ENCODE measurements at places on chromosomes 12 and 14.
A peak's percentile ranks its signal among the peaks of the same experiment; 100 is the strongest.

GRCh38 chr12:6250343-6250742, 50.1 kb downstream of the CD9 start:
- no peak for DNase-seq

DNA sequence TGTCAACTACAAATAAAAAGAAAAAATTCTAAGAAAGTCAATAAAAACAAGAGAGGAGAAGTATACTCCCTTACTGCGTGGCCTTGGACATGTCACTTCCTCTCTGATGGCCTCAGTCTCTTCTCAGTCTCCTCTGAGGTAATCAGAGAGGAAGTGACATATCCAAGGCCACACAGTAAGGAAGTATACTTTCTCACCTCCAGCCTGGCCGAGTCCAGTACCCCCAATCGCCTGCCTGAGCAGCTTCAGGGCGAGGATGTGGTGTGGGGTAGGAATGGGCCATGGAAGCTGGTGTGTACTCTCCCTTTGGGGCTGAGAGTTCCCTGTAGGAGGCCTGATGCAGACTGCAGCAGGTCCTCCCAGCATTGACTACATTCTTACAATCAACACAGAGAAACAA, 15.8 kb downstream of the VDR start:
- DNase-seq, result no peak

DNA sequence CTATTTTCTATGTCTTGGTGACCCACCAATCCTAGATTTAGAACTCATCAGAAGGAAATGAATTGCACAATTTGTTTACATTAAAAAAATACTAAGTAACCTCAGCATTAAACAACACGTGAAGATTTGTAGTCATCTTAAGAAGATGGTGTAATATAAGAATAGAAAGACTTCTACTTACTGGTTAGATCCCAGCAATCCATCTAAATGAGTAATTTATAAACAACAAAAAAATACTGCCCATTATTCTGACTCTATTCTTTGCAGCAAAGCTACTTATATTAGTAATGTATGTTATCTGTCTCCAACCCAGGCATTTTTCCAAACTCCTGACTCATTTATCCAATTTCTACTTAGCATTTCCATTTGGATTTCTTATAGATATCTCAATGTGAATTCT, 67.8 kb downstream of the CD163L1 start:
- peak; percentile 72 for DNase-seq

DNA sequence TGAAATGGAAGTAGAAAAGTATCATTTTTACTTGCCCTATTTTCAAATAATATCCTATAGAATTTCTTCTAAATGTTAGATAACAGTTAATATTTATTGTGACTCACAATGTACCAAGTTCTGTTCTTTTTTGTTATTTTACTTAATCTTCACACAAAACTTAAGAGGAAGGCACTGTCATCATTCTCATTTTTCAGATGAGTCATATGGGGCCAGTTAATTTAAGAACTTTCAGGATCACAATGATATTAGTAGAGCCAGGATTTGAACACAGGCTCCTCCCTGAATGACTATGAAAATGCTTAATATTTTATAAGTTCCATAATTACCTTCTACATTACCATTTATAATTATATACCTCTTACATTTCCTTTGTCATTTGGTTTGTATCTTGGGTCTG, 10.4 kb upstream of the TMEM260 start:
- DNase-seq, result no peak

DNA sequence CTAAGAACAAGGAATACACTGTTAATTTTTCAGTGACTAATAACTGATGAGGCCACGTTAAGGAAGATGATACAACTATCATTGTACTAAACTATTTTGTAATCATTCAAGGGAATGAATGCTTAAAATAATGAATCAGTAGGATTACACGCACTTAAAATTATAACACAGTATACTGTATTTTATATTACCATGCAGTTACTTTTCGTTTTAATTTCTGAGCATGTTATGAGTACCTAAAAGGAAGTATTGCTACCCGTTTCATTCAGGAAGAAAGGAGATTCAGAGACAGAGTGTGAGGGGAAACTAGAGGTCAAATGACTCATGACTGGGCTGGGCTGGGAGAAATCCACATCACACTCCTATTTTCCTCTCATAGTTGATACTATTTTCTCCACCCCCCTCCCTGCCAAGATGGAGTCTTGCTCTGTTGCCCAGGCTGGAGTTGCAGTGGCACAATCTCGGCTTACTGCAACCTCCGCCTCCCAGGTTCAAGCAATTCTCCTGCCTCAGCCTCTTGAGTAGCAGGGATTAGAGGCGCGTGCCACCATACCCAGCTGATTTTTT, 202.0 kb downstream of the PPM1H start:
- peak; percentile 71 for DNase-seq

DNA sequence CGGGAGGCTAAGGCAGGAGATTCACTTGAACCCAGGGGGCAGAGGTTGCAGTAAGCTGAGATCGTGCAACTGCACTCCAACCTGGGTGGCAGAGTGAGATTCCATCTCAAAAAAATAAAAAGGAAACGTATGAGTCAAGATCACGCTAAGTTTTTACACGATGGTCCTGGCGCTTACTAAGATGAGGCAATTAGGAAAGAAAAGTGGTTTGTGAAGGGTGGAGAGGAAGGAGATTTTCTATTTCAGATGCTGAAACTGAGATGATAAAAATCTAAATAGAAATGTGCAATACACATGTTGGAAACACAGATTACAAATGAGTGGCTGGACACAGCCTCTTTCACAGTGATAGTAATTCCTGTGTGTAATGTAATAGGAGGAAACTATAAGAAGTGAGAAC, 63.2 kb downstream of the KDM5A start:
- no peak for DNase-seq

- DNase-seq, result no peak
Measured at GRCh38 chr12:48037267-48037915, 33.1 kb upstream of the COL2A1 start.

- DNase-seq, result no peak
Measured at GRCh38 chr12:26614011-26614616, 218.9 kb downstream of the ITPR2 start.

DNA sequence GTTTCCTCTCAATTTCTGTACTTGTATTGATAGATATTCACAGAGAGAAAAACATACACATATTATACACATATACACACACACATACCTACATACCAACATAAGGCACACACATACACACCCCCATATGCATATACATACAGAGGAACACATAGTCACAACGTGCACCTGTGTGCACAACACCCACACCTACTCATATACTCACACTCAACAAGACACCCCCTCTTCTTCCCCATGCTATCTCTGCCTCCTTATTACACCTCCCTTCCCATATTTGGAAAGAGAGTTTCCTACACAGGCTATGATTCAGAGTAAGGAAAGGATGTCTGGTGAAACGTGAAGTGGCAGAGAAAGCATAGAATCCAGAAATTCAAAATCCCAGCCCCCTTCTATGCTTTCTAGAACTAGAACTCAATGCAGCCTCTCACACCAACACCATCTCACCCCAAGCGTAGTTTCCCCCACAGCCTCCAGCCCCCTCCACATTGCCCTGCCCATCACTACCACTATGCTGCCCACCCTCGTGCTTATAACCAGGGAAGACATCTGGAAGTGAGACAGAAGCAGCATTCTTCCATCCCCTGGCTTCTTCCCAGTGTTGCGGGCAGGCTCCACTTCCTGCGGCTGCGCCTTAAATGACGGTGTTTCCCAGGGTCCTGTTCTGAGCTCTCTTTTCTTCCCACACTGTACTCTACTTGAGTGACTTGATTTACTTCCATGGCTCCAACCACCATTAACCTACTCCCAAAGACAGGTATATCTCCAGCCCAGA, 2.4 kb downstream of the RNASE8 start:
- DNase-seq, result no peak

GRCh38 chr12:89414322-89414721, 62.0 kb upstream of the DUSP6 start:
- DNase-seq, result no peak

- peak; percentile 92 for DNase-seq
Measured at GRCh38 chr14:96104469-96105057, 65.4 kb downstream of the C14orf132 start.

DNA sequence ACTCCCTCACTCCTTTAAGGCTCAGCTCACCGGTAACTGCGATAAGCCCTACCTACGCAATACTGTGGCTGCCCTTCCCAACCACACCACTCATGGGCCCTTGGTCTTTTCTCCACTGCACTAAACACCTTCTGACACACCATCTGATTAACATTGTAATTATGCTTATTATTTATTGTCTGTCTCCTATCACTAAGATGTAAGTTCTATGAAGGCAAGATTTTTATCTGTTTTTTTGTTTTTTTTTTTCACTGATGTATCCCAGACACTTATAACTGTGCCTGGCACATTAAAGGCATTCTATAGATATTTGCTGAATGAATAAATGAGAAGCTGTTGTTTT, 34.2 kb upstream of the PYGL start:
- no peak for DNase-seq

DNA sequence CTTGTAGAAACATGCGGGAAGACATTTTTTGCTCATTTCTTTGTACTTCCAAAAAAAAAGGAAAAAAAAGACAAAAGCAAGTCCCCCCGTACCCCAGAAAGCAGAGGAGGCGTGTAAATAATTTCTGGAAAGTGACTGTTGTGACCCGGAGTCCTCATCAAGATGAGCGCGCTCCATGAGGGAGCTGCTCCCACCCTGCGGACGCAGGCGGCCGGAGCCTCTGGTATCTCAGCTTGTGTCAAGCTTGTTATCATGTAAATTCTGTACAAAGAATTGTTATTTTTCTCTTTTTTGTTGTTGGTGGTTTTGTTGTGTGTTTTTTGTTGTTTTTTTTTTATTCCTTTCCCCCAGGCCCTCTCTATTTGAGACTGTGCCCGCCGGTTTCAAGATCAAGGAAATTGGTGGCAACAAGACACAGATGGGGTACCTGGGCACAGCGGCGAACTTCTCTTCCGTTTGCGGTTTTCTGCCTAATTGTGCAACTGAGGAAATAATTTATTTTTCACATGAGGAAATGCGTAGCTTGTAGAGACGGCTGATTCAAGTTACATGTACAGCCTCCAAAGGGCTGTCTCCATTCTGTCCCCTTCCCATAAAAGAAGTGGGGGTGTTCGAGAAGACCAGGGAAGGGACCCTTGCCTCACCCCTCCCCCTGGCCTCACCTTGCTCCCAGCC, 27.0 kb downstream of the HPD start:
- DNase-seq, result no peak

DNA sequence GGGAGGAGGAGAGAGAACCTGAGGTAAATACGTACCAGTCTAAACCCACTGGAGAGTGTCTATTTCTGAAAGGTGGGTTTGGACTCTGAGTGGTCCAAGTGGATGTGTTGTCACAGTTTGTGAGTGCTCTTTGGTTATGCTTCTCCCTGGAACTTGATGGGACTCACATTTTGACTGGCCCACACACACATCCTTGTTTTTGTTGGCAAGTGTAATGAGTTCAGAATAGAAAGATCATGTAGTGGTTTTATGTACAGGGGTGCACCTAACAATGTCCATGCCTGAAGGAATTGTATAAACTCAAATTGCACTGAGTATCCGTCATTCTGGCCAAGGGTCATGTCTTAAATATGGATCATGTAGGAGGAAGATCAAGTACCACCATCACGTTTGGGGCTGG, 4.8 kb downstream of the PPFIBP1 start:
- no peak for DNase-seq

DNA sequence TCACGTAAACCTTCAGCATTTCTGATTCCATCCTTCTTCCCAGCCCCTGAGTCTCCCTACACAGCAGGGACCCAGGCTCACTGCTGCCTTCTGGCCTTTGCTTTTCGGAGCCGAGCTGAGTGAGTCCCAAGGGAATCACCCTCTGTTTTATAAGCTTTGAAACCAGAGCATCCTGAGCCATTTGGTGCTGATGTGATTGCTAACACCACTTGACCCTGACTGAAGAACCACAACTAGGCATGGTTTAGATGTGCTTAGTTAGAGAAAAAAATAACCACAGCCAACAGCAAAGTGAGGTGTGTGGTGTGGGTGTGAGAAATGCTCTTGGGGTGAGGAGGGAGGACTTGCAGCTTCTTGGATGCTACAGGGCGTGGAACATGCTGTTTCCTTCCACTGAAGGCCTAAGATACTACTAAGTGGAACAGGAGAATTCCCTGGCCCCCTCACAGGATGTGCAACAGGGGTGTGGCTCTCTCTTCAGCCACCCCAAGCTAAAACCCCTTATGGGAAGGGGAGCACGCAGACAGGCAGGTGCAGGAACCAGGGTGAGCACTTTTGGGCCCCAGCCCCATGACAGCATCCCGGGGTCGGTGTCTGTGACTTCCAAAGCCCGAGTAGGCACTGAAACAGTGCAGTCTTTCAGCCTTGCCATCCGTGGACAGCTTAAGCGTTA, at the start of gene TC2N:
TSS of gene TC2N (minus strand) at position 221 of the 673 bp plus-strand sequence. CDS start 53,767 bp downstream, outside the sequence.
- DNase-seq, result no peak

- DNase-seq, result peak; percentile 22
Measured at GRCh38 chr12:7269273-7269672, 34.6 kb upstream of the ACSM4 start.

DNA sequence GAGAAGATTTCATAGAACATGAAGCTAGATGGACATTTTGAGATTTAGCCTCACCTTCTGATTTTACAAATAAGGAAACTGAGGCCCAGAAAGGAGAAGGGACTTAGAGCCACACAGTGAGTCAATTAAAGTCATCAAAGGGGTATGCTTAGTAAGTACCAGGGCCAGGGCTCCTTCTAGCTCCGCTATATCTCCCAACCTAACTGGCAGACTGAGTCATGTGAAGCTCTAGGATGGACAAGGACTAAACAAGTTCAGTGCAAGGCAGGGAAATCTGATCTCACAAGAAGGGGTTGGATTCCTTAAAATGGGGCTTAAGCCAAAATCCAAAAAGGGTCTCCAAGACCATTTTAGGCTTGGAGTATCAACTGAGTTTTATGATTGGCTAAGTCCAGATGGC, 215.8 kb downstream of the PHLDA1 start:
- no peak for DNase-seq

GRCh38 chr12:22738945-22739344, 114.0 kb downstream of the ETNK1 start:
- peak; percentile 81 for DNase-seq

GRCh38 chr14:41606282-41606531, 469 bp upstream of the LRFN5 start:
- no peak for DNase-seq

DNA sequence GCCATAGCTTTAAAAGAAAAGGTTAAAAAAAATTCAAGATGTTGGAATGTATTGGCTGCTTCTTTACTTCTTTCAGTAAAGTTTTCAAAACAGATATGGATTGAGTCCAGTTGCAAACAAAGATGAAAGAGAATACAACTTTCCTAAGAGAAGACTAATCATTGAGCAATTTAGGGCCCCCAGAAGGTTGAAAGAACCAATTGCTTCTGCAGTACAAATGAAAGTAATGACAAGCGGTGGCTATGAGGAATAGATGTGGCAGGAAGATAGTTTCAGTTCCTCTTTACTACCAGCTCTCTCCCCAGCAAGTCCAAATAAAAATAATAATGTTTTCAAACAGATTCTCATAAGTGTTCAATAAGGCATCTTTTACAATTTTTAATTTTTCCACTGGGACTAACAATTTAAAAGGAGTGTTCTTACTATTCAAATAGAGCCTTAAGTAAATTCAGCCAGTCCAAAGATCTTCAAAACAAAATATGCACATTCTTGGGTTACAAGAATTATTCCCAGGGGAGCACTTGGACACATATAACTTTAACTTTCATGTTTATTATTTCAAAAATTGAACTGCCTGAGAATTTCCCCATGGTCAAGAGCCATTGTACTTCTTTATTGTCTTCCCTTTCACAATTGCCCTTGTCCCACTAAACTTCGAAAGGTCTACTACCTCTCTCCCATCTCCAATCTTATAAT, 62.3 kb upstream of the PPP1R12A start:
- DNase-seq, result no peak

Data from HS-5 (cell line).